Cerebellar nuclear complex (tissue), 1 donor: ENCODE measurements at places on chromosomes 5 and 9.

GRCh38 chr5:177399997-177400868, at the start of gene PFN3:
Gene PFN3, minus strand, starts transcription at chr5:177400661. Its CDS starts 85 bp downstream, at chr5:177400576.
- no peak for DNase-seq

DNA sequence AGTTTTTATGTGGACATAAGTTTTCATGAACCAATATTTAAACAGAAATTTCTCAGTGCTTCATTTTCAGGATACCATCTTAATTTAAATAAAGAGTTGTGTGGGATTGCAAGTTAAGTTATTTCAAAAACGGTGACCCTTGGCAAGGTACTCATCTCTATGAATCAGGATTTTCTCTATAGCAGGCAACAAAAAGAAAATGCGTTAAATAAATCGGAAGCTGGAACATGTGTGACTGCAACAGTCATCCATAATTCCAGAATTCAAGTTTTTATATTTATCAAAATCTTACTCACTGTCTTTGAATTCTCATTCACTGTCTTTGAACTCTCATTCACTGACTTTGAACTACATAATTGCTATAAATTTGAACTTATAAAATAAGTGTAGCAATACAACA, 5.8 kb upstream of the RECK start:
- DNase-seq = no peak

DNA sequence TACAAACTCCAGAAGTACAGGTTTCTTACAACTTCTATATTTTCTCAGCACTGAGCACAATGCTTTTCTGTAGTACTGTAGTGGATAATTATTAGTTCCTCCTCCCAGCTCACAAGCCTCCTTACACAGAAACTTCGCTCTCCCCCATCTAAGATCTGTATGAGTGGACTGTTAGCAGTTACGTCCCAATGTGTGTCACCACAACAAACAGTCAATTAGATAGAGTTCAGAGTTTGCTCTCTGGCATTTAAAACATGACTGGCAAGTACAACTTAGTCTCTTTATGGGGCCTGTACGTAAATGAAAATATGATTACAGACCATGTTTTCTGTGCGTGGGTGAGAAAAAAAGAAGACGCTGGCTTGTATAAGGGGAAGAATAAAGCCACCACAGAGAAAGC, 631.4 kb upstream of the DMAC1 start:
- DNase-seq = no peak

DNA sequence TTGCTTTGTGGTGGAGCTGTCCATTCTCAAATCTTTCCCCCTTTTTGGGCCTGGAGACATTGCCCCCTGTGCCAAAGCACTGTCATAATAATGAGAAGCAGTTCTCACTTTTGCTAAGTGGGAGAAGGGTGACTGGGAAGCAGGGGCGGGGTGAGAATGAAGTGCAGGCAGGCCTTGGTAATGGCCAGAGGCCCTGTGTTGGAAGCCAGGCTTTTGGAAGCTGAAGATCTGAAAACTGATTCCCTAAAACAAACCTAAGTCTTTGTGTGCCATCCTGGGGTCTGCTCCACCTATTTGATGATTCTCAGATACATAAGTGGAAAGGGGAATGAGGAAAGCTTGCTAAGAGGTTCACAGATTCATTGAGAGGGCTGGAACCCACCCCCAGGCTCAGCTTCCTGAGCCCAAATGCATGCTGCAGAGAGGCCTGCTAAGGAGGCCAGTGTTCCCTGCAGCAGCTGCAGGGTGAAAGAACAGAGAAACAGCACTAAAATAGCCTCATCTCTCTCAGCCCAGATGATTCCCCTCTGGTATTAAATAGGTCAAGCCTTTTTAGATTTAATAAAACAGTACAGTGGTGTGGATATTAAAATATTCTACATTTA, 75.0 kb downstream of the NSG2 start:
- DNase-seq = no peak

DNA sequence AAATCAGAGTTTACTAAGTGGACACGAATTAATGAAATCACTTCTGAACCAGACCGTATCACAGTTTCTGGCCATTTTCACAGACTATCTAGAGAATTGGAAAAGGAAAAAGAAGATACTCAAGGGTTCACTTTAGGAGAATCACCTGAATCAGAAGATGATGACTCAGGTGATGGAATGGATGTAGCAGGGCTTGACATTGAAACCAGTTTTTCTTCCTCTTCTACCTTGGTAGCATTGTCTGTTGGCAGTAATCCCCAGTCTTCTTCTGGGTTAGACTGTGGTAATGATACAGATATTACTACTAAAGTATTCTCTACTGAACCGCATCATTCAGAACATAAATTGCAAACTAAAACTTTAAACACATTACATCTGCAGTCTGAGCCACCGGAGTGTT, 38.5 kb downstream of the ICE1 start:
- no peak for DNase-seq

DNA sequence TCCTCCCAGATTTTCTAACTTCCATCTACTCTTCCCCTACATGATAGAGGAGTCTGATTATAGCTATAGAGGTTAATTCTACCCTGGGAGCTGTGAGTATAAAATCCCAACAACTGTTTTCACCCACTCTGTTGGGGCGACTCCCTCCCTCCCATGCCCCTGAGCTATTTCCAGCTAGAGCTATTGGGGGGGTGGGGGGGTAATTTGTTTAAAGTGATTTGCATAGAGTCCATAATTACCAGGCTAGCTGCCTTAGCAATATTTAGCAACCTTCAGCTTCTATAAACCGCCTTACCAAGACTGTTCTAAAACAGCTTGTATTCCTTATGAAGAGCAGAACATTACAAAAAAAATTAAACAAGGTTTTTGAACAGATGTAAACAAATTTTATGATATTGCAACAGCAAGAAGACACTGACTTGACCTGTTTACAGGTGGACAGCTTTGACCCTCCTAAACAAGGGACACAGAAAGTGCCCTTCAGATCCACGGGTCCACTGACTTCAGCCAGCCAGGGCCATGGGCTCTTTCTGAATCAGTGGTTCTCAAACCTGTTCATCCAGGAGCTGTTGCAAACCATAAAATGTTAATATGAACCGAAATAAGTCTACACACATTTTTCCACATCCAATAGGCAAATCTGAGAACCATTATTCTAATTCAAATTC, 98.2 kb downstream of the OTULIN start:
- no peak for DNase-seq

DNA sequence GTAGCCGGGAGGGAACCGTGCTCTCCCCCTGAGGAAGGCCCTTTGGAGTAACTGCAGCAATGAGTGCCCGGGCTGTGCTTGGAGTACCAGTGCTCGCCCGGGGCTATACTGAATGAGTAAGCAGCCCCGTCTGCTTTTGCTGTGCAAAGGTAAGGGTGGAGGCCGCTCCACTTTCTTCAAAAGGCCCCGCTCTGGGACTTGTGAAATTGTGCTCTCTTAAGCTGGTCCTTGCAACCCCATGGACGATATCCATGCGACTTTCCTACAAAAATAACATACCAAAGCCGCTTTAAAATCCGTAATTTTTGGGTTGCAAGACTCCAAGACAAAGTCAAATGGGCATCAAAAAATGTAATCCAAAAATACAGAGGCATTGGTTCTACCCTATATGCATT, 578 bp upstream of the TNFAIP8 start:
- DNase-seq = no peak

DNA sequence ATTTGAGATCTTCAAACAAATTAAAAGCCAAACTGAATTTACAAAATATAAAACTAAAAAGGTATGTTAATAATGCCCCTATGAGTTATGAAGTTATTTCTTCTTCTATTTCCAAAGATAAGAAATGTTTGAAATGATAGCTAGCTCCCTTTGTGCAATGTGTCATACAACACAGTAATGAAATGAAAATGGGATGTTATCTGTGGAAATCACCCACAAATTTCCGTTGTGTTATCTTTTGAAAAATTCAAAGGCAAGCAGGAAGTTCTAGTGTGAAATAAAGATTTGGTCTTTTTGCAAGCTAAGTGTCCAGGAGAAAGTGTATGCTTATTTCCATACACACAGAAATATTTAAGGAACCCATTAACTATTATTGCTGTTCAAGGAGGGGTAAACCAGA, 375.3 kb upstream of the PRR16 start:
- DNase-seq = no peak

GRCh38 chr9:33162721-33163311, 4.3 kb downstream of the B4GALT1 start:
- DNase-seq = no peak

GRCh38 chr5:133763744-133764143, 151.4 kb upstream of the FSTL4 start:
- DNase-seq = no peak

- no peak for DNase-seq
These were observed 2.1 kb upstream of the ANXA1 start for GRCh38 chr9:73149371-73150067.

DNA sequence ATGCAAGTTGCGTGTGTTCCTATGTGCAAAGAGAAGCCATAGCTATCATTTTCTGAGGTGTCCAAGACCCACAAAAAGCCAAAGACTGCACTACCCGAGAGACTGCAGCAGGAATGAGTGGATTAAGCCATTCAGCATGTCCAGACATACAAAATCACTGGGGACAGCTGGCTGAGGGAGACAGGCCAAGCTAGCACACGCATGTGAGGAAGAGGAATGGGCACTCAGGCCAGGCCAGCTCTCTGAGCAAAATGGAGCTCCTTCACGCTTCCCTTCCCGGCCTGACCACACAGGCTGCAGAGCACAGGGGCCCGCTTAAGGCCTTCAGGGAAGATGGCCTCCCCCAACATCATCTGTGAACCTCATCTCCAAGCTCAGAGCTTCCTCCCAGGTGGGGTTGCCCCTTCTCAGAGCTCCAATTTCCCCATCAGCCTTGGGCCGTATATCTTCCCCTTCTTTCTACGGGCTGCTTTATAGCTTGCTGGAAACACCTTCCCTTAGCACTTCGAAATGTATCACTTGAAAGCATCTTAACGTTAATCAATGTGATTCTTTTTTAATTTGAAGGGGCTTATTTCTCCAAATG, 8.4 kb downstream of the DCANP1 start:
- DNase-seq = no peak

DNA sequence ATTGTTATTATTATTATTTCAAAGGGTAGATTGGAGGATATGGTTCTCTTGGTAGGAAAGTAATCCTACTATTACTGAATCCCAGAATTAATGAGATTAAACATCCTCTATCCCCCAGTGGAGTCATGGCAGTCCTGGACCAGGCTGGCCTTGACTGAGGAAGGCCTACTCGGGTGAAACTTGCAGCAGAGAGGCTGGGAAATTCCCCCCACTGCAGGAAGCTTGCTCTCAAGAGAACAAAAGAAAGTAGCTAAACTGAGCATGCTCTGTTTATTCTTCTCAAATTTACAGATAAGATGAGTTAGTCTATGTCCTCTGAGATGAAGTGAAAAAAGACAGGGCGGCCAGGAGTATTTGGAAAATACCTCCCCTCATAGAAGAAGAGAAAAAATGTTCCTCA, 233.9 kb upstream of the RPS23 start:
- no peak for DNase-seq

GRCh38 chr5:171426266-171426665, 6.8 kb downstream of the FGF18 start:
- no peak for DNase-seq

DNA sequence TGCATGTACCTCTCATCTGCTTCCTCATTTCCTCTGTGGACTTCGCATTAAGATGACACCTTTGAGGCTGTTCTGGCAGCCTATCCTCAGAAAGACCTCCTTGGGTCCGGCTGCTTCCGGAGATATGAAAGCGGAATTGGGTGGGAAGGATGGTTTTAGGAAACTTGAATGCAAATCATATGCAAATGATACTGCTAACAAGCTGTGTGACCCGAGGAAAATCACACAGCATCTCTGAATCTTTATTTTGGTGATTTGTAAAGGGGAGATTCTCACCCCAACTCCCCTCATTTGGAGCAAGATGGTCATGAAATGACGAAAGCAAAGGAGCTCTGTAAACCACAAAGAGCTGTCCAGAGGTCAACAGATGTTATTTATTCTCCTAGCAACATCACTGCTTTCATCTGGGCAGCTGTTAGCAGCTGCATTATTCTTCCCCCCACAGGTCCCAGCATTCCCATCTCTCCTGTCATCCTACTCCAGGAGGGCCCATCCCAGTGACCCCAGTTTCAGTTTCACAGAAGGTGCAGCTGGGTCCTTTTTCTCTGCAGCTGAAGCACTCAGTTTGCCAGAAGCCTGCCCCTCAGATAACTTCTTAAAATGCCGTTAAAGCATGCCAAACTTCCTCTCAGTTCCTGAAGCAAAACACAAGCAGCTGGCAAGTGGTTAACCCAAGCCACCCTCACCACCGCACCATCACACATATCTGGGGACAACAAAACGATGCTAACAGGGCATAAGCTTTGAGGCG, 269.5 kb downstream of the SEC61B start:
- no peak for DNase-seq
